NCI-H524 (cell line): ENCODE measurements at places on chromosomes 5 and 9.

GRCh38 chr5:100855937-100856430, 47.1 kb downstream of the ST8SIA4 start:
- DNase-seq, result no peak

DNA sequence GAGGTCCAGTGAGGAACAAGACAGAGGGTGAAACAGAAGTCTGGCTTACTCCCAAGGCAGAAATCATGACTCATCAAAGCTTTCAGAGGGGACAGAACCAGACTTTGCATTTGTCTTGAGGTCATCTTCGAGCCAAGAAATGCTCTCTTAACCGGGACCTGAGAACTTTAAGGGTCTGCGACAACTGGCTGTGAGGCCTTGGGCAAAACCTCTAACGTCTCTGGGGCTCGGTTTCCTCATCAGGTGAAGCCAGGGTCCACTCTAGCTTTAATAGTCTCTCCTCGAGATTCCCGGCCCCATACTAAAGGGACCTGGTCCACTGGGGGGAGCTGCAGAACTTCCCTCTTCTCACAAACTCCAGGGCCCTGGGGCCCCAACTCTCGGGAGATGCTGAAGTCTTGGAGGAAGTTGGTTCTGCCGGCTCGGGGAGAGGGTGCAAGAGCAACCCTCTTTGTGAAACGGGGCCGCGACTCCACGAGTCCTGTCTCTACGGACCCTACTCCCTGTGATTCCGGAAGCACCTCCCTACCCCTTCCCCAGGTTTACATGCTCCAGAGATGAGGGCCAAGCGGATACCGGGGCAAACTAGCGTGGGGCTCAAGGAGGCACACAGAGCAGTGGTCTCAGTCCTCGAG, 2.6 kb downstream of the GLIS3 start:
- peak; percentile 67 for DNase-seq

- DNase-seq, result no peak
Observed at GRCh38 chr5:138663009-138663408, 87.8 kb upstream of the HSPA9 start.

- no peak for DNase-seq
Observed at GRCh38 chr5:27172693-27173092, 134.3 kb upstream of the CDH9 start.

GRCh38 chr5:172906888-172907287, 52.3 kb upstream of the RPL26L1 start:
- DNase-seq, result no peak

GRCh38 chr9:70409800-70410199, 4.7 kb downstream of the KLF9 start:
- DNase-seq, result no peak

DNA sequence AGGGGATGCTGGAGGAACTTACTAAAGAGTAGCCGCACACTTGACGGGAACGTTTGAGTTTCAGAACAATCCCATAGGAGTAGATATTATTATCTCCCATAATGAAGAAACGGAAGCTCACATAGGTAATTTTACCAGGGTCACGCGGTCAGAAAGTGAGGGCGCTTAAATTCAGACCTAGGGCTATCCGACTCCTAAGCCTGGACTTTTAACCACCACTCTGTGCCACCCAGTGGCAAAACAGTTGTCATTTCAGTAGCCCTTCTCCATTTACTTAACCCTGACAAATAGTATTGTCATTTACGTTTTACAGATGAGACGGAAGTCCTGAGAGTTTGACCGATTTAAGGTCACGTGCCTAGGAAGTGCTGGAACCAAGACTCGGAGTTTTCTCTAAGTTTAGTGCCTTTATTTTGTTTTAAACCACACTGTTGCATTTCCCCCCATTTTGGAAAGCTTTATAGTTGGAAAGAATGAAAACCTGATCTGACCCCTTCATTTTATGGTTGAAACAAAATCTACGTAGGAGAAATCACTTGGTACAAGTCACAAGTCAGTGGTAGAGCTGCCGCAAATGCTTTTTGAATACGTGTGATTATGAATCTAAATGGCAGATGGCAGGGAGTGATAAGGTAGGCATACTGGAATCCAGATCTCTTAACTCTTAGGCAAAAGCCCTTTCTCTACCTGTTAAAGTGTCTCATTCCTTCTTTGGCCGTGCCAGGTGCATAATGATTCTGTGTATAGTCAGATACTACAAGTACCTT, 650 bp downstream of the MRRF start:
- DNase-seq, result peak; percentile 33

DNA sequence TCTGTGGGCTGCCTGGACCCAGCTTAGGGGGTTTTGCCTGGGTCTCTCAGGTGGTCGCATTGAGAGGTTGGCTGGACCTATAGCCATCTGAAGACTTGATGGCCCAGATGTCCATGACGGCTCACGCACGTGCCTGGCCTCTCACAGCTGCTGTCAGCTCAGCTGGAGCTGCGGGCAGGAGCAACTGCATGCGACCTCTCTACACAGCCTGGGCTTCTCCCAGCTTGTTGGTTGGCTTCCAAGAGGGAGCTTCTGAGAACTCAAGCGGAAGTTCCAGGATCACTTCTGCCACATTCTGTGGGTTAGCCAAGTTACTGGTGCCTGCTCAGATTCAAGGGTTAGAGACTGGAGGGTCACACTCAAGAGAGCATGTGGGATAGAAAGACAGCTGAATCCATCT, 99.2 kb downstream of the DAPK1 start:
- DNase-seq, result no peak

GRCh38 chr5:154802050-154802449, 46.9 kb downstream of the LARP1 start:
- no peak for DNase-seq
